ENCODE measurements at places on chromosomes 7 and 10.

GRCh38 chr10:14403359-14403758, 72.6 kb upstream of the FRMD4A start:
- no peak for DNase-seq

GRCh38 chr7:46759711-46760480, 822.0 kb downstream of the TNS3 start:
- DNase-seq, result no peak

- DNase-seq, result no peak
Measured at GRCh38 chr7:111224354-111225231, 133.7 kb downstream of the LRRN3 start.

GRCh38 chr10:44955413-44956070, 4.1 kb upstream of the RASSF4 start:
- DNase-seq, result no peak

- DNase-seq, result no peak
Measured at GRCh38 chr10:13847201-13847631, 260.5 kb downstream of the PRPF18 start.

GRCh38 chr7:105011831-105012502, 2.0 kb upstream of the KMT2E start:
- DNase-seq, result peak; percentile 13

DNA sequence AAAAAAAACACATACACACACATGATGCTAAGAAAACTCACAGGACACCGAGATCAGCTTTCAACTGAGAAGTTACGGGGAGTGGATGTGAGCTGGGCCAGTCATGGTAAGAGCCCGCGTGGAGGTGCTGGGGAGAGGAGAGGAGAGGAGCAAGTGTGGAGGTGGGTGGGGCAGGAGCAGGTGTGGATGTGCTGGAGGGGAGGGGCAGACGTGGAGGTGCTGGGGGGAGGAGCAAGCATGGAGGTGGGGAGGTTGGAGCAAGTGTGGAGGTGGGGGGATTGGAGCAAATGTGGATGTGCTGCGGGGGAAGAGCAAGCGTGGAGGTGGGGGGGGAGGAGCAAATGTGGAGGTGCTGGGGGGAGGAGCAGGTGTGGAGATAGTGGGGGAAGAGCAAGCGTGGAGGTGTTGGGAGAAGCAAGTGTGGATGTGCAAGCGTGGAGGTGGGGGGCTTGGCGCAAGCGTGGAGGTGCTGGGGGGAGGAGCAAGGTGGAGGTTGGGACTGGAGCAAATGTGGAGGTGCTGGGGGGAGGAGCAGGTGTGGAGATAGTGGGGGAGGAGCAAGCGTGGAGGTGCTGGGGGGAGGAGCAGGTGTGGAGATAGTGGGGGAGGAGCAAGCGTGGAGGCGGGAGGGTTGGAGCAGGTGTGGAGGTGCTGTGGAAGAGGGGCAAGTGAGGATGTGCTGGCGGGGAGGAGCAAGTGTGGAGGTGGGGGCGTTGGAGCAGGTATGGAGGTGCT, 24.5 kb upstream of the NCAPG2 start:
- DNase-seq, result no peak

DNA sequence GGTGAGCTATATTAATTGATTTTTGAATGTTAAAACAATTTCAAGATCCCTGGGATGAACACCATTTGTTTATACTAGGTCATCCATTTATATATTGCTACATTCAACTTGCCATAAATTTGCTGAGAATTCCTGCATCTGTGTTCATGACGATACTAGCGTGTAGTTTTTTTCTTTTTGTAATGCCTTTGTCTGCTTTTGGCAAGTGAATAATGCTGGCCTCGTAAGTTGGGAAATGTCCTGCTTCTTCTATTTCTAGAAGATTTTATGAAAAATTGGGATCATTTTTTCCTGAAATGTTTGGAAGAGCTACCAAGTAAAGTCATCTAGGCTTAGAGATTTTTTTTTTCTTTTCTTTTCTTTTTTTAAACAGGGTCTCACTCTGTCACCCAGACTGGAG, 12.9 kb upstream of the MEST start:
- no peak for DNase-seq

DNA sequence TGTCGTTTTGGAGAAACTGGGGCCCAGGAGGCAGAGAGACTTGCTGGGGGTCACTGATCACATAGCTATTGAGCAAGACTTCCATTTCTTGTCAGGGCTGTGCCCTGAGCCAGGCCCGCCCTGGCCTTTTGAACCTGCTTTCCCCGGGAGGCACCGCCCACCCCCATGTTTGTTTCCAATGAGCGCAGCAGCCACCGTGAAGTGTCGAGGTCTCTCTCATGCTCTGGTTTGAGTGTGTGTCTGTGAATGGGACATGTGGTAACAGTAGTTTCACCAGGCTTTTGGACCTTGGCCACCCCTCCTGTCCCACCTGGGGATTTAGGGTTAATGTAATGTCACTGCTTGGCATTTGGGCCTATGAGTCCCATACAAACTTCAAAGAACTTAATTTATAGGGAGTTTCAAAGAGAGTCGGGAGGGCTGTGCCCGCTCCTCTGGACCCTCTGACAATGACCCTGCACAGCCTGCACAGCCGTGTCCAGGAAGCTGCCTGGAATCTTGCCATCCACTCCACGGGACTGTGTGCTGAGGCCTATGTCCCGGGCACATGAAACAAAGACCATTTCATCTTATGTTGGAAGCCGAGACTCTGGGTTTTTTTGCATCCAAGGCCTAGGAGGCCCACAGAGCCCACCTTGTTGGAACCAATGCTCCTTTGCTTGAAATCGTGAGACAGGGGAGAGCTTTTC, 6.3 kb downstream of the PRF1 start:
- no peak for DNase-seq

DNA sequence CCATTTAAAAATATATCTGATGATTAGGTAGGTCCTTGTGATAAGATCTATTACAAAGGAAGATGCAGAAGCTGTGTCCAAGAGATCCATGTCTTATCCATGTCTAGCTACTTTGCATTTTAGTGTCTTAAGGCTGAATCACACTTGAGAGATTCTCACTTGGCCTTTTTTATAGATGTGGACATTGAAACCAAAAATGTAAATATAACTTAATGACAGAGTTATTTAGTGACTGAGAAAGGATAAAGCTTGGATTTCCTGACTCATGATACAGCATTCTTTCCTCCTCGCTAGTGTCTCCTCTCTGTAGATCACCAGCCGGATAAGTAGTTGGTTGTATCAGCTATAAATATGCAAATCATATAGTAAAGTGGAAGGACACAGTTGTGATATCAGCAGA, 23.3 kb downstream of the INHBA start:
- DNase-seq, result no peak

- DNase-seq, result no peak
Measured at GRCh38 chr7:91137788-91138368, 126.4 kb upstream of the FZD1 start.

GRCh38 chr10:132175907-132176581, 10.7 kb upstream of the DPYSL4 start:
- no peak for DNase-seq

DNA sequence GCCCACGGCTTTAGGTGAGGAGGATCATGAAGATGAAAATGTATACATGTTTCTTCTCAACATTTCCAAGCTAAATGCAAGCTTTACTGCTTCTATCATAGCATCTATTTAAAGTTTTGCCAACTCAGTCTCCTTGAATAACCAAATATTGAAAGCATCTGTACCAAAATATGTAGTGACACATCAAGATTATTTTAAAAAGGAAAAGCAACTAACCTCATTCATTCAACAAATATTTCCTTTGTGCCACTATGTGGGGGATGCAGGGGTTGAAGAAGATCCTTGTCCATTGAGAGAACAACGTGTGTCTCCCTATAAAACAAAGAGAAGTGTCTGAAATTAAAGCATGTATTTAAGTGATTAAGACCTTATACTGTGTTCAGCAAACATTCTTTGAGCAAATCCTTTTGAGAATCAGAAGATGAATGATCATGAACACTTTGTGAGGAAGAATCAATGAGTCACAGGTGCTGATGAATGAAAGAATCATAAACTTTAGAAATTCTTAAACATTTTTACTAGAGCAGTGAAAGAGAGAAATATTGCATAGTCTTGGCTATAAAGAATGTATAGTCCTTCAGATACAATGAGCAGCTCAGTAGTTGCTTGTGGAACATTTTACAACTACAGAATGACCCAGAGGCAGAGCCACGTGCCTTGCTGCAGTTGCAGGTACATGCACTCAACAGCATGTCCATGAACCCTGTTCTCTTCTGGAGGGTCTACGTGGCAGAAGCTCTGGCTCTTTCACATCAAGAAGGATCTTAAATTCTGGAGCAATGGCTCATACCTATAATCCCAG, 13.9 kb downstream of the TAS2R60 start:
- no peak for DNase-seq

DNA sequence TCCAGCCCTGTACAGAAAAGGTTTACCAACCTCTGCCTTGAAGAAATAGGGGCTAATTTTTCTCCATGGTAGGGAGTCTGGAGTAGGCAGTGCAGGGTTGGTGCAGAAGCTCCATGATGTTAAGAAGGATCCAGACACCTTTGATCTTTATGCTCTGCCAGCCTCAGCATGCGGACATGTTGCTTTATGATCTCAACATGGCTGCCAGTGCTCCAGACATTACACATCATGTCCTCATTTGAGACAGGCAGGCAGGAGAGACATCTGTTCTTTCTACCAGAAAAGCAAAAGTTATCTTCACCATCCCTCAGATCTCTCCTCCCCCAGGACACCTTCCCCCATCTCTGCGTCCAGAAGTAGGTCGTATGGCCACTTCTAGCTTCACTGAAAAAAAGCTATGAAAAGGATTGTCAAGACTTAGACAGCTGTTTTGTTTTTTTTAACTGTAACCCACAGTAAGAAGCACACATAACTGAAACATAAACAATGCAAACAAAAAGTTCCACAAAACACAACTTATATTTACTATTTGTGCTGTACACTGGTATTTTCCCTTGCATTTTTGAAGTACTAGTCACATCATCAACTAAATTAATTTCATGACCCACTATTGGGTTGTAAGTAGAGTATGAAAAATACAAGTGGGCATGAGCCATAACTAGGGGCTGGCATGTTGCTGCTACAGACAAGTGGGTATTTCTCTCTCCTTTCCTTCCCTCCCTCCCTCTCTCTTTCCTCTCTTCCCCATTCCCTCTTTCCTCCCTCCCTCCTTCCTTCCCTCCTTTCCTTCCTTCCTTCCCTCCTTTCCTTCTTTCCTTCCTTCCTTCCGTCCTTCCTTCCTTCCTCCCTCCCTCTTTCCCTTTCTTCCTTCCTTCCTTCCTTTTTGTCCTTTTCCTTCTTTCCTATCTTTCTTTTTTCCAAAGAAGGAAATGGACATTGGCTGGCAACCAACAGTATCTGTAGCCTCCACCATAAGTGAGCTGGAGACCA, 2.6 kb upstream of the RASSF4 start:
- no peak for DNase-seq
